BJ (cell line): ENCODE measurements at places on chromosomes 1 and 21.

DNA sequence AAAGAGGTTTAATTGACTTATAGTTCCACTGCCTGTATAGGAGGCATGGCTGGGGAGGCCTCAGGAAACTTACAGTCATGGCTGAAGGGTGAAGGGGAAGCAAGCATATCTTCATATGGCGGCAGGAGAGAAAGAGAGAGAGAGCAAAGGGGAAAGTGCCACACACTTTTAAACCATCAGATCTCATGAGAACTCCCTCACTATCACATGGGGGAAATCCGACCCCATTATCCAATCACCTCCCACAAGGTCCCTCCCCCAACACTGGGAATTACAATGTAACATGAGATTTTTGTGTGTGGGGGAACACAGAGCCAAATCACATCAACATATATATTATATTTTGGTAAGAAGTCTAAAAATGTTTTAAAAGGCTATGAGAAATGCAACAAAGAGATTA, 27.2 kb downstream of the FABP3 start:
- DNase-seq, result no peak

GRCh38 chr1:21495225-21495820, 13.9 kb upstream of the ALPL start:
- no peak for DNase-seq

DNA sequence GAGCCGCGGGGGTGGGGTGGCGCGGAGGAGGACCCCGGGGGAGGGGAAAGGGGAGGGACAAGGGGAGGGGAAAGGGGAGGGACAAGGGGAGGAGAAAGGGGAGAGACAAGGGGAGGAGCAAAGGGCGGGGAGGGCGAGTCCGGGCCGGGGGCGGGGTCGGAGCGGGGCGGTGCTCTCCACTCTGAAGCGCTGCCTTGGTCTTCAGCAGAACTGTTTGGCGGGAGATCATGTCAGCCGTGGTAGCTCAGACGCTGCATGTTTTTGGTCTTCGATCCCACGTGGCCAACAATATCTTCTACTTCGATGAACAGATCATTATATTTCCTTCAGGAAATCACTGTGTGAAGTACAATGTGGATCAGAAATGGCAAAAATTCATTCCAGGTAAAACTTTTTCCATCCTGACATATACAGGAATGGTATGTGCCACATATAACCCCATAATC, 420 bp downstream of the CFAP57 start:
- DNase-seq, result peak; percentile 9

- no peak for DNase-seq
These were observed 22.0 kb upstream of the ZBTB18 start for GRCh38 chr1:244029124-244029523.

GRCh38 chr1:36956570-36956969, 77.7 kb downstream of the GRIK3 start:
- no peak for DNase-seq

DNA sequence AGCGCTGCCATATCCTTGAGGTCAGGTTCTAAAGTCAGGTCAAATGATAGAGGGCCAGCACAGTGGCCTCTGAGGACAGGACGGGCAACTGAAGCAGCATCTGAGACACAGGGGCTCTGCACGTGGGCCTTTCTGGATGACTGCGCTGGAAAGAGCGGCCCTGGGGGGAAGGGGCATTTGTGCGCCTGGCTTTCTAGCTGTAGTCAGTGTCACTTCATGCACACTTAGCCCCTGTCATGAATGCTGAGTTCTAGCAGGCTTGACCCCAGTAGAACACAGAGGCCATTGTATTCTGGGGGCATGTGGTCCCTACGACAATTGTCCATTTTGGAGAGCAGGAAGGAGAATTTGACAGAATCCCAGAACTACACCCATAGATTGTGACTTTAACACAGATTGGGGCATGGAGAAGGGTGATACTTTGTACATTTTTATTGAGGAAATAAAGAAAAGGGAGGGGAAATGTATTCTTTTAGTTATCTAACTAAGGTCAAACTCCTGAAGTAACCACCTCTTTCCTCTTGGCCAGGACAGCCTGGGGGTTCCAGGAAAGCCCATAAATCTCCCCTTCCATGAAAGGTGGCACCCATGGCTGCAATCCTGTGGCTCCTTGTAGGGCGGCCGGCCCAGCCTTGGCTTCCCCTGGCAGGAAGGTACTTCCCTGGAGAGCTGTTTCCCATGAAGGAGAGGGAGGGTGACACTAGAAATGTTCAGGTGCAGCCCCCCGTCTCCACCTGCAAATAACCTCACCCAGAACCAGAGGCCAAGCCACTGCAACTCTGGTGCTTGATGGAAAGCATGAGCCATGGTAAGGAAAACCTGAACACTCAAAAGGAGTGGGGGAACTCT, 34.4 kb downstream of the NTPCR start:
- no peak for DNase-seq

DNA sequence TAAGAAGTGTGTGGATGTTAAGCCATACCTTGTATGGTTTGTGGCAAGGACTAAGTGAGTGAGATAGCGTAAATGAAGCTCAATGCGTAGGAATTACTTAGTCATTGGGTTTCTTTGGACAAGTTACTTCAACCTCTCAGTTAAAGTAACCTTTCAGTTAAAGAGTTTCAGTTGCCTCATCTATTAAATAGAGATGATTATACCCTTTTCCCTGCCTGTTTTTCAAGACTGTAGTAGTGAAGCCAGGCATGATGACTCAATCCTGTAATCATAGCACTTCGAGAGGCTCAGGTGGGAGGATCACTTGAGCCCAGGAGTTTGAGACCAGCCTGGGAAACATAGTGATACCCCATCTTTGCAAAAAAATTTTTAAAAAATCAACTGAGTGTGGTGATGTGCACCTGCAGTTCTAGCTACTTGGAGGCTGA, 6.3 kb downstream of the ZMPSTE24 start:
- no peak for DNase-seq

GRCh38 chr1:224266105-224266914, 63.7 kb downstream of the NVL start:
- no peak for DNase-seq

DNA sequence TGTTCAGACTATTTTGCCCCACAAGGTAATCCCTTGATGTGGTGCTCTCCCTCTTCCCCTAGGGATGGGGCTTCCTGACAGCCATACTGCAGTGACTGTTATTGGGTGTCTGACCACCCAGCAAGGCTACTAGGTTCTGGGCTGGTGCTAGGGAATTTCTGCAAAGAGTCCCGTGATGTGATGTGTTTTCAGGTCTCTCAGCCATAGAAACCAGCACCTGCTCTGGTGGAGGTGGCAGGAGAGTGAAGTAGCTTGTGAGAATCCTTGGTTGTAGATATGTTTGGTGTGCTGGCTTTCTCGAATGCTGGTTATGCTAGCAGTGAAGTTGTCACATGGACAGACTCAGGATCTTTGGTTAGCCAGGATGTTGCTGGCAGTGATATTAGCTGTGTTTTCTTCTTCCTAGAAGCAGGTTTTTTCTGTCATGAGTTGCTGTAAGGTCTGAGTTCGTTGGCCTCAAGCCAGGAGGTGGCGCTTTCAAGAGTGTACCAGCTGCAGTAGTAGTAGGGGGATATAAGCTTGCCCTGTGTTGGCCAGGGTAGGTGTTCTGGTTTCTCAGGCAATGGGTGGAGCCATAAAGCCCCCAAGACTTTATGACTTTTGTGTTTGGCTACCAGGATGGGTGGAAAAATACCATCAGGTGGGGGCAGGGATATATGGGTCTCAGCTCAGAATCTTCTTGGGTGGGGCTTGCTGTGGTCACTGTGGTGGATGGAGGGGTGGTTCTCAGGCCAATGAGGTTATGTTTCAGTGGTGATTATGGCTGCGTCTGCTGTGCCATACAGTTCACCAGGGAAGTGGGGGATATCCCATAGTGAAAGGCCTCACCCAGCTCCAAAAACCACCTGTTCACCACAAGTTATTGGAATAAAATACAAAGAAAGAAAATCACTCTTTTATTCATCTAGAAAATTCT, 1112.3 kb downstream of the KCNT2 start:
- DNase-seq, result no peak

GRCh38 chr21:43306911-43307676, 119.8 kb downstream of the SIK1 start:
- no peak for DNase-seq

- no peak for DNase-seq
These were observed 347.9 kb downstream of the ZP4 start for GRCh38 chr1:237542525-237543418.

DNA sequence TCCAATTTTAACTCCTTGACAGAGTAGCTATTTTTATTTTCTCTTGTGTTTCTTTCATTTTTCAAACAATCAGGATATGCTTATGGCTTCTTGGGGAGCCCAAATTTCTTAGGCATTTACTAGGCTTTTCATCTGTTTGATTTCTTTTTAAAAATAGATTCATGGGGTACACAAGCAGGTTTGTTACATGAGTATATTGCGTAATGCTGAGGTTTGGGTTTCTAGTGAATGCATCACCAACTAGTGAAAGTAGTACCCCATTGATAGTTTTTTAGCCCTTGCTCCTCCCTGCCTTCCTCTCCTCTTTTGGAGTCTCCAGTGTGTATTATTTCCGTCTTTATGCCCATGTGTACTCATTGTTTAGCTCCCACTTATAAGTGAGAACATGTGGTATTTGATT, 190.7 kb downstream of the CENPF start:
- DNase-seq, result no peak

GRCh38 chr1:205480349-205480985, 24.0 kb upstream of the CDK18 start:
- no peak for DNase-seq

DNA sequence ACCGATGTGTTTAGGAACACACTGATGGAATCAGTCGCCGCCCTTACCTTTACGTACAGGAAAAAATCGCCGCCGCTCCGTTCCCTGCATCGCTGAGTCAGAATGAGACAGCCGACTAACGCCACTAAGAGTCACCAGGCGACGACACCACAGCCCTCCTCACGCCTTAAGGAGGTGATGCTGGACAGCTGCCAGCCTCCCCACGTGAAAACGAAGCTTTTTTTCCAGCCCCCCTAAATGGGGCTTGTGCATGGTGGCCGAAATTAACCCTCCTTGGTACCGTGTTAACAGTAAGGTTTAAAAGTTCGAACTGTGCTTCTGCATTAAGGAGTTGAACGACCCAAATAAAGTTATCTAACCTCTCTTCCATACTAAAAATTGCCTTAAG, 511 bp downstream of the DNTTIP2 start:
- no peak for DNase-seq

DNA sequence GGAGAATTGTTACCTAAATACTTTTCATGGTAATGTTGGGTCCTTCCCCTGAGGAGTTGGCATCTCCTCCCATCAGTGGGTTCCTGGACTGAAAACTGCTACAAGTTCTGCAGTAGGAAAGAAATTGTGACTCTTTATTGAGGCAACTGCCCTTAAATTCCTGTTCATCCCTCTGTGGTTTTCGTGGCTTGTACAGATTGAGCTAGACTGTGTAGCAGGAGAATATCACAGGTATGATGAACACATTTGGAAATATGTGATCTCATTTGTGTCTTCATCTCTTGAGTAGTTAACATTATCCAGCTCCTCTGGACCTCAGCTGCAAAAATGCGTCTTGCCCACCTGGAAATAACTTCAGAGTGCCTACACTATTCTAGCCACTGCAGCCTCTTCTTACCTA, 390.6 kb downstream of the PTPRC start:
- no peak for DNase-seq

GRCh38 chr1:43274125-43274803, 4.5 kb downstream of the TMEM125 start:
- no peak for DNase-seq

GRCh38 chr1:32767156-32767555, 50.0 kb downstream of the YARS1 start:
- no peak for DNase-seq

GRCh38 chr21:36120304-36120888, 14.5 kb upstream of the CBR3 start:
- peak; percentile 56 for DNase-seq

DNA sequence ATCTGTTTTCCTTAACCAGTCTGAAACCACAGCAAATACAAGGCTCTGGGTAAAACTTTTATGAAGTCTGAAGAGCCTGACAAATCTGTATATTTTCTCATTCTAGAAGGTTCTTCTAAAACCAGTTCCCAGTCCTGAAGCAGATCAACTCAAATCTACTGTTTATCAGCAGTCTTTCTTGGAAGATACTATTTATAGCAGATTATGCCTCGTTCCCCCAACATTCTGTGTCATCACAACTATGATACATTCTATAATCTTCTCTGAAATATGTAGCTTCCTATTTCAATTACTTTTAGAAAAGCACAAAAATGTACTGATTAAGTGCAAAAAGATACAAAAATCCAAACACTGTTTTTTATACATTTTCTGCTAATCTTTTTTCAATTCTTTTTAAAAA, 67.5 kb downstream of the NIBAN1 start:
- no peak for DNase-seq

DNA sequence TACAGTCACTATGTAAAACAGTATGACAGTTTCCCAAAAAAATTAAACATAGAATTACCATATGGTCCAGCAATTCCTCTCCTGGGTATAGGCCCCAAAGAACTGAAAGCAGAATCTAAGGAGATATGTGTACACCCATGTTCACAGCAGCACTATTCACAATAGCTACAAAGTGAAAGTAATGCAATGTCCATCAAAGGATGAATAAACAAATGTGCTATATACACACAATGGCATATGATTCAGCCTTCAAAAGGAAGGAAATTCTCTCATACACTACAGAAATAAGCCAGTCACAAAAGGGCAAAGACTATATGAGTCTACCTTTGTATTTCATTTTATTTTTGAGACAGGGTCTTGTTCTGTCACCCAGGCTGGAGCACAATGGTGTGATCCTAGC, 120.4 kb downstream of the TOMM20 start:
- DNase-seq, result no peak

GRCh38 chr1:111234258-111234657, 6.7 kb downstream of the CHI3L2 start:
- DNase-seq, result no peak

- no peak for DNase-seq
These were observed 22.5 kb downstream of the PKP1 start for GRCh38 chr1:201305815-201306214.

GRCh38 chr1:165182975-165183374, 173.5 kb downstream of the LMX1A start:
- no peak for DNase-seq

- no peak for DNase-seq
These were observed 6.5 kb downstream of the INSRR start for GRCh38 chr1:156852418-156852874.

DNA sequence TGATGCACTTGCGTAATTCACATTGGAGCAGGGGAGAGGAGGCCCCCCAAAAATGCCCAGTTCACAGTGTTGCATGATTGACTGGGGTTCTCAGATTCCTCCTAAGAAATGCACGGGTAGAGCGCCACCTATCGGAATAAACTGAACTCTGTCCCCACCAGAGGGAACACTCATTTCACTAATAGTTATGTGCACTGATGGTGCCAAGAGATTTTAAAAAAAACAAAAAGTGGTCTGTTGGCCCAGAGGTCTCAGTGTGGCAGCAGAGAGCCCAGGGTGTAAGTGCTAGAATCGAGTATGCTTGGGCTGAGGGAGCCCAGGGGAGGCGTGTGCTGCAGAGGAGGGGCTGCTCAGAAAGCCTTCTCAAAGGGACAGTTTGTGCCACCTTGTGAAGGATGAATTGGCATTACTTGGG, 6.9 kb downstream of the PINK1 start:
- no peak for DNase-seq

GRCh38 chr1:32538887-32539583, at the start of gene ZBTB8A:
Gene ZBTB8A, plus strand, starts transcription at chr1:32539427. Its CDS starts 53,505 bp downstream, at chr1:32592932.
- DNase-seq, result no peak

- no peak for DNase-seq
These were observed 22.9 kb downstream of the UMODL1 start for GRCh38 chr21:42093991-42094421.
